Stimulated activated CD8-positive, alpha-beta memory T cell treated with anti-CD3 and anti-CD28 coated beads, Interleukin-15, amount 100 ng/mL, for 24 hours (primary cell): ENCODE measurements at places on chromosomes 5 and 9.

DNA sequence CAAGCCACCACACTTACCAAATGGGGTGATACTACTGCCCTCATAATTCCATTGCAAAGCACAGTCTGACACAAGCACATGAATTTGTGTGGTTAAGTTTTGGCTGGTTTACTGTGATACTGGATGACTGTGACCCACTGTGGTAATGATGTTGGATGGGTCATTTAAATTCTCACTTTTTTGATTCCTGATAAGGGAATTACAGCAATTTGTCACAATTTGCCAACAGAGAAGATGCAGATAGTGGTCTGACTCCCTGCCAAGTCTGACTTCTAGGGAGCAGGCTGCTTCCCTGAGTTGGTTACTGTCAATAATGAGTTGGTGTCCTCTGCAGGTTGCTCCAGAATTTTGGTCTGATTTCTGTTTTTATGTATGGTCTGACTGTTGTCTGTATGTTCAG is 731.9 kb downstream of the MTRR start:
- no peak for DNase-seq

GRCh38 chr5:123089914-123090660 is 1.0 kb downstream of the PRDM6 start:
- DNase-seq, result no peak

DNA sequence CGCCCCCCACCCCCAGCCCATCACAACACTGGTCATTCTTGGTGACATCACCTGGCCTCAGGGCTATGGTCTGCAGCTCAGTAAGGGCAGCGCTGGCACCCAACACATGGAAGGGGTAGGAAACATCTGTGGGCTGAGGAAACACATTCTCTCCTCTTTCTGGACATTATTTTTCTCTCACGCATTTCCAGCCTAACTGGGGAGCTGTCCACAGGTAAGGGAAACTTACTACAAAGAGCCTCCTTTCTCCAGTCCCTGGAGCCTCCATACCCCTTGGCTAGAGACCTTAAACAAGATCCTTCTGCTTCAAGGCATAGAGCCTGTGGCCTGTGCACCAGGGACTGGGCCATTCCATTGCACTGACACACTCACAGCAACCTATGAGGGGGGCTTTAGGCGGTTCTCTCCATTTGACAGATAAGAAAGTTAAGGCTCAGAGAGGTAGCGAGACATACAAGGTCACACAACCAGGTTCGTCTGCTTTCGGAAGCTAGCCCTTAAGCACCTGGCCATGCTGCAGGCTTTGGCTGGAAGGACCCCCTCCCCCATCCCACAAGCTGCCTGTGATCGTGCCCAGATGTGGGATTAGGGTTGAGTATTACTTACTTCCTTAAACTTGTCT is 40.7 kb downstream of the CXXC5 start:
- no peak for DNase-seq

DNA sequence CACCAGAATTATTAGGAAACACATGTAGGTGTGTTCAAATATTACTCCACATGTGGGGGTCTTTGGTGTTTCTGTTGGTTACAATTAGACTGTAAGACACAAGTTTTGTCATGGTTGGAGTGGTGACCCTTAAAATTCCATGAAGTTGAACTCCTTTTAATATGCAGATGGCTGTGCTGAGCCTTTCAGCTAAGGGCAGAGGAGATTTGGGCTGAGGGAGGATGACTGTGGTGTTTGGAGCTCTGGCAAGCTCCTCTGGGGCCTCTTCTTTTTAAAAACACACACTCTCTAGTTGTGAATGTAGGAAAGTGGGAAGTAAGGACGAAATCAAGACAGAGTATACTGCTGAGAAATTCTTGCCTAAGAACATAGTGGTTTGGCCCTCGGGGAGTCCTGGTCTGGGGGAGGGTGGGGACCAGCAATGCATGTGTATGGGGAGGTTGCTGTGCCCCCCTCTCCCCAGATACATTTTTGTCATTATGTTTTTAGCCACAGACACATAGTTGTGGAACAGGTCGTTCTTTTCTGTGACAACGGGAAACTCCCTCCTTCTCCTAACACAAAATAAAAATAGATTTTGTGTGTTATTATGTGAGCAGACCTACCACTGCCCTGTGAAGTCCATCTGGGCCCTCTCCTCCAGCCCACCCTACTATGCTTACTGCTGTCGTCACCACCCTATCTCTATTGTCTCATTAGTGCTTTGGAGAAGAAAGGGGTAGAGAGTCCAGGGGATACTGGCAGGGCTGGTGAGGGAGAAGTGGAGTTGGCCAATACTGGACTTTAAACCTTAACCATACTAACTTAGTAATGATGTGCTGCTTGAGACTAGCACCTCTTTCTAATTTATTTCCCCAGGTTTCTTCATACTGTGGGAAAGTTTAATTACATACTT is 10.0 kb downstream of the SMARCA2 start:
- DNase-seq, result no peak

DNA sequence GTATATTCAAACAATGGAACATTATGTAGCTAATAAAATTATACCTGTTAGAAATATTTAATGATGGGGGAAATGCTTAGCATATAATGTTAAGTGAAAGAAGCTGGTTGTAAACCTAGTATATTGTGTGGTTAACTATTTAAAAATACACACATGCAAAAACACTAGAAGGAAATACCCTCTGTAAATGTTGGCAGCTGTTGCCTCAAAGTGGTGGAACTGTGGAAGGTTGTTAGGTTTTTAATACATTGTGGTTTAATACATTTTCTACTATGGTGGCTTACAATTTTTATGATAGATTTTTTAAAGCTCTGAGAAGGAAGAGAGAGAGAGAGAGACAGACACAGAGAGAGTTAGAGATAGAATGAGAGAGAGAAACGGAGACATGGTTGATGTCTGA is 74.9 kb downstream of the COL15A1 start:
- DNase-seq, result no peak

- DNase-seq, result no peak
These were observed 295.3 kb upstream of the IRX4 start for GRCh38 chr5:2178071-2178477.

GRCh38 chr5:143554187-143554717 is 150.8 kb upstream of the NR3C1 start:
- no peak for DNase-seq

DNA sequence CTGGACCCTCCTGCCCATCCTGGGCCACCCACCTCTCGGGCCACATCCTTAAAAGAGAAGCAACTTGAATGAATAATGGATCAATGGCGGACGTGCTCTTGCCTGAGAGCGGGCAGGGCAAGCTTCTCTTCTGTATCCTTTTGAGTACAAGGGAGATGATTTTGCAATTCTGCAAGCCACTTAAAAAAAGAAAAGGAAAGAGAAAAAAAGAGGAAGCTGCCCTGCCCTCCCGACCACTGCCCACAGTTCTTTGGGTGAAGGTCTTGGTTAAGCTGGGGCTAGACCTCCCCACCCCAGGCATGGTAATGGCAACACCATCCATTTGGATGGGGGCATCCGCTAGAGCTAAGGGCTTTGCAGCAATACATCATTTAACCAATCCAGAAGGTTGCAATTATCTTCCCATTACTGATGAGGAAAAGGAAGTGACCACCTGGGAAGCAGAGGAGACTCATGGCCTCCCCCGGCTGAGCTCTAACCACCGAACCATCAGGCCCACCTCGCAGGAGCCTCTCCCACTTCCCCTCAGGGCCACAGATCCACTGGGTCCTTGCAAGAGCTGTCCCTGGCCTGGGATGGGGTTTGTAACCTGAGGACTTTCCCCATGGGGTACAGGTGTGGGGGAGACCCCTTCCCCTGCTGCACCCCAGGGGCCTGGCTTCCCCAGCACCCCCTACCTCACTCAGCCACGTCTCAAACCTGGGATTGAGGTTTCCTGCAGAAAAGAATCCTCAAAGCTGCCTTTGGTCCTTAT is 27.8 kb upstream of the LAMC3 start:
- no peak for DNase-seq

DNA sequence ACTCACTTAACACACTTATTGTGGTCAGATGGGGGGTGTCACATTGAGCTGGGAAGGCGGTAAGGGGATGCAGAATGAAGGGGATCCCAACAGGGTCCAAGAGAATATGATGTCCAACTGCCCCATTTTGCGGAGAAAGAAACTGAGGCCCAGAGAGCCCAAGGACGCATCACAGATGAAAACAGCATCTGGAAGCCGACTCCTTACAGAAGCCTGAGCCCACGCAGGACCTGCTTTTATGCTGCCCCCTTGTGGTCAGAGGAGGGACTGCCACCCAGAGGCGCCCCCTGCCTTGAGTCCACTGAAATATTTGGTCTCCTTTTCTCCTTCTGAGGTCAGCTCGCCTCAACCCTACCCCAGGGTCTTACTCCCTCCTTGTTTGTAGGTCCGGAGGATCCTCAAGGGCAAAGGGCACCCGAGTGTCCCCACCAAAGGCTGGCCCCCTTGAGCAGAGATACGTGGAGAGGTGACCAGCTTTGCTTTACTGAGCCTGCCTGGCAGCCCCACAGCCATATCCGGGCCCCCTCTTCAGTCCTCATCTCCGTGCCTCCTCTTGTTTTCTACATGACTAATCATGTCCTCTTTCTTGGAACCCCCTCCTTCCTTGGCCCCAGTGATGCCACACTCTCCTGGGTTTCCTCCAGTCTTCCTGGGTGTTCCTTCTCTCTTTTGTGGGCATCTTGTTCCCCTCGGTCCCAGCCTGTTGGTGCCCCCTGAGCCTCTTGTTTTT is 30.0 kb upstream of the TTLL11 start:
- DNase-seq, result peak; percentile 62

GRCh38 chr9:87294126-87294525 is 203.5 kb upstream of the DAPK1 start:
- DNase-seq, result no peak

GRCh38 chr5:153223376-153223775 is 267.1 kb upstream of the GRIA1 start:
- DNase-seq, result no peak

DNA sequence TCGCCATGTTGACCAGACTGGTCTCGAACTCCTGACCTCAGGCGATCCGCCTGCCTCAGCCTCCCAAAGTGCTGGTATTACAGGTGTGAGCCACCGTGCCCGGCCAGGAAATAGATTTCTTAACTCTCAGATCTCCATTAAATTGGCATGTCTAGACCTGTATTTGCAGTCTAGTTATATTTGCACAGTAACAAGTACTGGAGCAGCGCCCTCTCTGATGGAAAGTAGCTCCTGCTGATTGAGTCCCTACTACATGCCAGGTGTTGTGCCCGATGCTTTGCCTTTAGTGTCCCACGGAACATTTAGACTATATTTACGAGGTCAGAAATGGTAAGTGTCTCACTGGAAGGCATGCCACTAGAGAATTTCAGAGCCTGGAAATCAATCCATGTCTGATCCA is 15.8 kb upstream of the TMED9 start:
- DNase-seq, result no peak

DNA sequence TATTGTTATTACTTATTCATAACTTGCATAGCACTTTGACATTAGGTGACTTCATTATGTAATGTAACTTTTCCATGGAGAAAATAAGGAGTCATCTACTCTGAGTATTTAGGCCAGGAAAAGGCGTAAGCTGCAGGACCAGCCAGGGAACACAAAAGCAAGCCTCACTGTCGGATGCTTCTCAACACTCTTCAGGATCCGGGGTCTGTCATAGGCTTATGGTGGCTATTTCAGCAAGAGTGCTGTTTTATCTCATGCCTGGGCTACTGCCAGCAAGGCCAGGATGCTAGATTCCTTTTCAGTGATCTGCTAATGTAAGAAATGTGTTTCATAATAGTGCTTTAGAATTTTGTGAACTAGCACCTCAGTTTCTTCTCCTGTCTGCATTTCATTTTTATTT is 162.4 kb downstream of the CHSY3 start:
- no peak for DNase-seq

DNA sequence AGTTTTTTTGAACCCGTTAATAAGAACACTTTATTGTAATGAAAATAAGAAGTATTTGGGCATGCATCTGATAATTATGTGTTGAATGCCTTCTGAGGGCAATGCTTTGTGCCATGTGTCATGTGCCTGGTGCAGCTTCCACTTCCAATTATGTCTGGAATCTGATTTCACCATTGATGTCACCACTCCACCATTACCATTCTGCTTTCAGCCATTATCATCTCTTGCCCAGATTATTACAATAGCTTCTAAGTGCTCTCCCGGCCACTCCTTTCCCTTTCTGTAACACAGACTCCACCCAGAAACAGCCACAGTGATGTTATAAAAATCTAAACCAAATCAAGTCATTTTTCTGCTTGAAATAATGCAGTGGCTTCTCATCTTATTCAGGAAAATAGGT is 171.7 kb downstream of the C9orf152 start:
- no peak for DNase-seq

DNA sequence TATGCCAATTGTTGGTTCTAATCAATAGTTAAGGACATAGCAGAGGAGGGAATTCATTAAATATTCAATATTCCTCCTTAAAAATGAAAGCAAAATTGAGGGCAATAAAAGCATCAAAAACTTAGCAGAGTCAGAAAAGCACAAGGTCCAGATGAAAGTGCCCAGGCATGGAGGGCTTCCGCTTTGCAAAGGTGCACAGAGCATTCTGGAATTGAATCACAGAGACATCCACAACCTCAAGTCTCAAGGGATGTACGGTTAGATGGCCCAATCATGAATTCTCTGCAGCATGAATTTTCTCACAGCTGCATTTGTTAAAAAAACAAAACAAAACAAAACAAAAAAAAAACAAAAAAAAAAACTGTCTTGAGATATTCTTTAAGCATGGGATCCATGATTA is 253.7 kb downstream of the SPOCK1 start:
- no peak for DNase-seq
